ENCODE measurements at places on chromosomes 7 and 10.

- H3K27ac ChIP-seq = no peak overlapping the region
- no peaks in the 10 kb centered on the region for H3K36me3 ChIP-seq
- H3K4me3 ChIP-seq = no peak overlapping the region
These were observed 434.3 kb downstream of the MDFIC start for GRCh38 chr7:115356139-115356746.

DNA sequence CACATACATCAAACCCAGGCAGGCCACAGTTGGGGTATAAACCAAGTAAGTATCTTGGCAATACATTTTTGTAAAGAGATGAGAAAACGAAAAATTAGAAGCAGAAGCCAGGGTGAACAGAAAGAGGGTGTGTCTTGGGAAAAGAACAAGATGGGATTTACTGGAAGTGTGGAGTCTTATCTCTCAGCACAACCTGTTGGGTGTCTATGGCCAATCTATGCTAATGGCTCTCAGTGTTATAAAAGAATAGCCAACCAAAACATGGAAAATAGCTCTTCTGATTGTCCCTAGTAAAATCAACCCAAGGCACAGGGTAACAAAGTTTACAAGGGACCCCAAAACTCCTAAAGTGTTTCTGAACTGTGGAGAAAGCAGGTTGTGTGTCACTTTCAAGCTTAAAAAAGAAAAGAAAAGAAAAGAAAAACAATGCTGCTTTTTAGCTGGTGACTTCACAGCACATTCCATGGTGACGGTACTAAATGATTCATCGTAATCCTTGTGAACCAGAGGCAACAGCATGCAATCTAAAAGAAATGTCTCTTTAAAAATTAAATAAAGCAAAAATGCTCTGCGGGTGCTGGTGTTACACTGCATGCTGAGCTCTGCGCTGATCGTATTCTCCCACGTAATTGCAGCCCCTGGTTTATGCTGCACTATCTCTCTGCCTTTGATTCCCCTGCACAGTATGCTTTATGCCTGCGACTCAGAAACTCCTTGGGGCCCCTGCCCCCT, 100.8 kb downstream of the C10orf90 start:
- no peaks in the 10 kb centered on the region for H3K36me3 ChIP-seq
- H3K4me3 ChIP-seq = no peak overlapping the region
- H3K4me1 ChIP-seq = no peaks in the 10 kb centered on the region
- H3K27me3 ChIP-seq = no peaks in the 10 kb centered on the region
- no peak for DNase-seq

- no peaks in the 10 kb centered on the region for H3K27me3 ChIP-seq
- H3K4me1 ChIP-seq = no peaks in the 10 kb centered on the region
- no peak overlapping the region for H3K27ac ChIP-seq
- no peak for DNase-seq
- no peaks in the 10 kb centered on the region for H3K36me3 ChIP-seq
These were observed 19.2 kb upstream of the PANK1 start for GRCh38 chr10:89664203-89664602.

DNA sequence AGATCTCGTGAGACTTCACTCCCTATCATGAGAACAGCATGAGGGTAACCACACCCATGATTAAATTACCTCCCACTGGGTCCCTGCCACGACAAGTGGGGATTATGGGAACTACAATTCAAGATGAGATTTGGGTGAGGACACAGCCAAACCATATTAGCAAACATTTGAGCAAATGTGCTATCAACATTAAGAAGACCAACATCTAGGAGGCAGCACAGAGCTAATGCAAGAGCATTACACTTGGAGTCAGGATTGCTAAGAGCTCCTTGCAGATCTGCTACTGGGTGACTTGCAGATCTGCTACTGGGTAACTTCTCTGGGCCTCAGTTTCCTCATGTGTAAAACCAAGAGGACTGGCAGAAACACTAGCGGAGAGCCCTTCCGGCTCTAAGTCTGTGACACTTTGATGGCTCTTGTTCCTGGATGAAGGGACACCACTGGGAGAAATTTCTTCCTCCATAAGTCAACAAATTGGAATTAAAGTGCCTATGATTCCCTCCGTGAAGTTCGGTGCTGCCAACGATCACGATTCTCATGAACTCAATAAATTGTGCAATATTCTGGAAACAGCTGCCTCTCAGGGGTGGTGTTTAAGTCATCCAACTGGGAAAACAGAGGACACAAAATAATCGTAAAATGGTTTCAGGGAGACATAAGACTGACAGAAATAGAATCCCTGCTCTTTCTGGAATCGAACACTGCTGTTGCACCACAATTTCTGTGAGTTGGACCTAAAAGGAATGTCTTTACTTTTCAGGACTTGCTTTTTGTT, 115.8 kb upstream of the ITGB1 start:
- H3K27me3 ChIP-seq = no peaks in the 10 kb centered on the region
- no peak overlapping the region for H3K4me3 ChIP-seq
- H3K4me1 ChIP-seq = no peaks in the 10 kb centered on the region
- no peak overlapping the region for H3K27ac ChIP-seq

DNA sequence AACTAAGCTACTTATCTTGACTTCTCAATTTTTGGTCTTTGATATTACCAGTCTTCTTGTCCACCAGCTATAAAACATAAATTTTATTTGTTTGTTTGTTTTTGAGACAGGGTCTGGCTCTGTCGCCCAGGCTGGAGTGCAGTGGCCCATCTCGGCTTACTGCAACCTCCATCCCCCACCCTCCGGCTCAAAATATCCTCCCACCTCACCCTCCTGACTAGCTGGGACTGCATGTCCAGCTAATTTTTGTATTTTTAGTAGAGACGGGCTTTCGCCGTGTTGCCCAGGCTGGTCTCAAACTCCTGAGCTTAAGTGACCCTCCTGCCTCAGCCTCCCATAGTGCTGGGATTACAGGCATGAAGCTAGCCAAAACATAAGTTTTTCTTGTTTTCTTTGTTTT, 7.5 kb downstream of the MARCHF5 start:
- no peak overlapping the region for H3K27ac ChIP-seq
- no peaks in the 10 kb centered on the region for H3K4me1 ChIP-seq
- no peak for DNase-seq

DNA sequence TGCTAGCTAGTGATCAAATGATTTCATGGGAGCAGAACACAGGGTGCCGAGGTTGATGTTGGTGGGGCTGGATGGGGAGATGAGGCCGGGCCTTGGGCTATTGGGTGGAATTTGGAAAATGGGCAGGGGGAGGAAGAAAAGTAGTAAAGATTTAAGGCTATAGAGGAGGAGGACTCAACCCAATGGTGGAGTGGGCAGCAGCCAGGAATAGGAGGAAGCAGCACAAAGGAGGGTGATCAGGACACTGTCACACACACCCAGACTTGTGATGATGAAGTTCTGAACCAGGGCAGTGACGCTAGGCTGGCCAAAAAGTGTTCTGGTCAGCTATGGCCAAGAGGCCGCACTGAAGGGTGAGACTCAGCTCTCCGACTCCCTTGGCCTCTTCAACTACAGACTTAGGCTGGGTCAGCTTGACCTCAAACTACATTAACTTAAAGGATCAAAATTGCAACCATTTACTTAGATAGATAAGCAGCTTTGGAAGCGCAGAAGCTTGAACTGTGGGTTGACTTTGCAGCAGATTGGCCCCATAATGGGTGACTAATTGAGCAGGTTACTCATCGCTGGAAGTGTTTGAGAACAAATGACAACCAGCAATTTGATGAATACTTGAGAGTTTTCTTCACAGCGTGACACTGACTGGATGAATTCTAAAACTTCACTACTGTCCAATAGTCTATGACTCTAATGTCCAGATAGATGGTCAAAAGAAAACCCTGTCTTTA, 29.4 kb upstream of the GPR26 start:
- H3K4me1 ChIP-seq = no peaks in the 10 kb centered on the region
- no peak for DNase-seq
- no peak overlapping the region for H3K27ac ChIP-seq
- no peaks in the 10 kb centered on the region for H3K27me3 ChIP-seq

DNA sequence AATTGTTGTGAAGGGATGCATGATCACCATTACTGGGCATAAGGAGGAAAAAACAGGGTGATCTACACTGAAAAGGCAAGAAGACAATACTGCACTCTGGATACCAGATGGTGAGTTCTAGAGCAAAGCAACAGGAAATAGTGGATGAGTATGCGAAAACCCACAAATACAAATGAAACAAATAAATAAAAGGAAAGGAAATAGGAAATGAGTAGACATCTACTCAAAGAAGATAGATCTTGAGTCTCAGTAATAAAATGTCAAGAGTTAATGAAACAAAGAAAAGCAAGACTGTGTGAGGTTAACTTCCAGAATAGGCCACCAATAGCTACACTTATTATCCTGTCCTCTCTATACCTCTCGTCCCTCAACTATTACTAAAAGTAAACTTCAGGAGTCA, 11.7 kb downstream of the ORC5 start:
- no peaks in the 10 kb centered on the region for H3K36me3 ChIP-seq
- no peaks in the 10 kb centered on the region for H3K27me3 ChIP-seq
- DNase-seq = no peak
- H3K27ac ChIP-seq = no peak overlapping the region
- no peak overlapping the region for H3K4me3 ChIP-seq
- H3K4me1 ChIP-seq = no peaks in the 10 kb centered on the region

DNA sequence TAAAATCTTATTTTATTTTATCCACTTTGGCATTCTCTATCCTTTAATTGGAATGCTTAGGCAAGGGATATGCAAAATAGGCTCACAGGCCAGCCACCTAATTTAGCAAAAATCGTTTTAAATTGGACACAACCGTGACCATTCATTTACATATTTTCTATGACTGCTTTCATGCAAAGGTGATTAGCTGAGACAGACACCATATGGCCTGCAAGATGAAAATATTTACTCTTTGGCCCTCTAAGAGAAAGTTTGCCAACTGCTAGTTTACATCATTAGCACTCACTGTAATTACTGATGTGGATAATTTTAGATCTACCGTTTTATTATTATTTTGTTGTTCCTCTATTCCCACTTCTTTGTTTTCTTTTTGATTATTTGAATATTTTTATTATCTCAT, 375.5 kb upstream of the LRRTM3 start:
- no peaks in the 10 kb centered on the region for H3K27me3 ChIP-seq
- no peaks in the 10 kb centered on the region for H3K36me3 ChIP-seq
- DNase-seq = no peak
- no peak overlapping the region for H3K4me3 ChIP-seq
- H3K27ac ChIP-seq = no peak overlapping the region

GRCh38 chr7:101258243-101258731, 13.4 kb upstream of the FIS1 start:
- no peaks in the 10 kb centered on the region for H3K4me1 ChIP-seq
- no peaks in the 10 kb centered on the region for H3K36me3 ChIP-seq
- H3K27ac ChIP-seq = no peak overlapping the region
- H3K4me3 ChIP-seq = no peak overlapping the region

DNA sequence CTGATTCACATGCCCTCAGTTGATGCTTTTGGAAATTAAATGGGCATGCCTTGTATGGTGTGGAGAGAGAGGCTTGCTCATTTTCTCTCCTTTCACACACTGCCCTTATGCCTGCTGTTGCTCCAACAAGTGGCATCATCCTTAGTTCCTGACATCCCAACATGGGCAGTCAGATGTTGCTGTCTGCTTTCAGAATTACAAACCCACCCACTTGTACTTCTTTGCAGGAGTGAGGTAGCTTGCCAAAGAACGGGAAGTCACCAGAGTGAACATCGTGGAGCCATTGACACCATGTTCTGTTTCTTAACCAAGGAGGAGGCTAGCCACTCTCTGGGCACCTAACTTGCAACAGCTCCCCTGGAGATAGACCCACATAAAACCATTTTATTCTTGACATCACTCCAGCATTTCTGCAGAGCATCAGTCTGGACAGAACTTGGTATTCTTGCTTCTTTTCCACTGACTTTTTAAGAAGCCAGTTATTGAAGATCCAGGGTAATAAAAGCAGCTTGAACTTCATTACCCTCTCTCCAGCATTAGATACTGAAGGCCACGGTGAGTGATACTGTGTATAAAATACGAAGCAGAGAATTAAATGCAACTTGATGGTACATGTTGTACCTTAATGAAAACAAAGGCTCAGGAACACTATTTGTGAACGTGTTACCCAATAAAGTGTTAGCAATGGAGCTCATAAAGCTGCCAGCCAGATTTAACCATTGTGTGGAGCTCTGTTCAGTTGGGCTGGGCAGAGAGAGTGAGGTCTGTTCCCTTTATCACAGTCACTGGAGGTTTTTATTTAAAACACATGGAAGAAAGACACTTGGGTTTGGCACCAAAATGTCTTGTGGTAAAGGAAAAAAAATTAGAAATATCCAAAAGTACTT, 195.8 kb upstream of the HABP2 start:
- H3K4me3 ChIP-seq = no peak overlapping the region
- no peaks in the 10 kb centered on the region for H3K27me3 ChIP-seq
- no peaks in the 10 kb centered on the region for H3K4me1 ChIP-seq
- H3K36me3 ChIP-seq = no peaks in the 10 kb centered on the region
- DNase-seq = no peak

- H3K4me1 ChIP-seq = no peaks in the 10 kb centered on the region
- no peaks in the 10 kb centered on the region for H3K27me3 ChIP-seq
- no peak overlapping the region for H3K27ac ChIP-seq
- DNase-seq = no peak
- no peak overlapping the region for H3K4me3 ChIP-seq
- H3K36me3 ChIP-seq = no peaks in the 10 kb centered on the region
These were observed 2.9 kb upstream of the CD36 start for GRCh38 chr7:80635533-80635932.

DNA sequence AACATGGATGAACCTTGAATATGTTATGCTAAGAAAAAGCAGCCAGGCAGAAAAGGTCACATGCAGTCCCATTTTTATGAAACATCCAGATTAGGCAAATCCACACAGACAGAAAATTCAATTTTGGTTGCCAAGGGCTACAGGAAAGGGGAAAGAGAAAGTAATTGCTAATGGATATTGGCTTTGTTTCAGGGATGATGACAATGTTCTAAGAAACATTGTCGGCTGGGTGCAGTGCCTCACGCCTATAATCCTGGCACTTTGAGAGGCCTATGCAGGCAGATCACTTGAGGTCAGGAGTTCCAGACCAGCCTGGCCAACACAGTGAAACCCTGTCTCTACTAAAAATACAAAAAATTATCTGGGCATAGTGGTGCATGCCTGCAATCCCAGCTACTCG, 23.0 kb downstream of the ZNF33B start:
- DNase-seq = no peak
- no peak overlapping the region for H3K27ac ChIP-seq
- no peak overlapping the region for H3K4me3 ChIP-seq
- H3K27me3 ChIP-seq = no peaks in the 10 kb centered on the region
- H3K36me3 ChIP-seq = no peaks in the 10 kb centered on the region

Measured in breast epithelium (tissue), 4 donors.